ENCODE measurements at places on chromosomes 6 and 20.
A peak's percentile ranks its signal among the peaks of the same experiment; 100 is the strongest.

DNA sequence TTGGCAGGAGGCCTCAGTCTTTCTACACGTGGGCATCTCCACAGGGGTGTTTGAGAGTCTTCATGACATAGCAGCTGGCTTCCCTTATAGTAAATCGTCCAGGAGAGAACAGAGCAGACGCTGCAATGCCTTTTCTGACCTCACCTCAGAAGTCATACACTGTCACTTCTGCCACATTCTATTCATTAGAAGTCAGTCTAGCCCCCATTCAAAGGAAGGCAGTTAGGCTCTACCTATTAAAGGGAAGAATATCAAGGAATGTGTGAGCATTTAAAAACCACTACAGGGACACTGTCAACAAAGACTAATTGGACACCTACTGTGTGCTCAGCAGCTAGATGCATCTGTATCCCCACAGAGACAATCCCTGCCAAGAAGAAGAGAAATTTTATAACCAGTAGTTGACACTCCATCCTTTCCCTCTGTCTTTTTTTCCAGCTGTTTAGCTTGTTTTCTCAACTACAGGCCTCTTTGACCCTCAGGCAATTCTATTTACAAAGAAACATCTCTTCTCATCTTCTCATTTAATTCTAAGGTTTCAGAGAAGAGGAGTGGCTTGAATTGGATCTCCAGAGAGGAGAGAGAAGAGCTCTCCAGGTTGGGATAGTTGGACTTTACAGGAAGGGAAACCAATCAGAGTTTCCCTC, 18.6 kb downstream of the ARMC12 start:
- DNase-seq = no peak

- DNase-seq = no peak
Measured at GRCh38 chr20:11323816-11324215, 593.9 kb upstream of the BTBD3 start.

DNA sequence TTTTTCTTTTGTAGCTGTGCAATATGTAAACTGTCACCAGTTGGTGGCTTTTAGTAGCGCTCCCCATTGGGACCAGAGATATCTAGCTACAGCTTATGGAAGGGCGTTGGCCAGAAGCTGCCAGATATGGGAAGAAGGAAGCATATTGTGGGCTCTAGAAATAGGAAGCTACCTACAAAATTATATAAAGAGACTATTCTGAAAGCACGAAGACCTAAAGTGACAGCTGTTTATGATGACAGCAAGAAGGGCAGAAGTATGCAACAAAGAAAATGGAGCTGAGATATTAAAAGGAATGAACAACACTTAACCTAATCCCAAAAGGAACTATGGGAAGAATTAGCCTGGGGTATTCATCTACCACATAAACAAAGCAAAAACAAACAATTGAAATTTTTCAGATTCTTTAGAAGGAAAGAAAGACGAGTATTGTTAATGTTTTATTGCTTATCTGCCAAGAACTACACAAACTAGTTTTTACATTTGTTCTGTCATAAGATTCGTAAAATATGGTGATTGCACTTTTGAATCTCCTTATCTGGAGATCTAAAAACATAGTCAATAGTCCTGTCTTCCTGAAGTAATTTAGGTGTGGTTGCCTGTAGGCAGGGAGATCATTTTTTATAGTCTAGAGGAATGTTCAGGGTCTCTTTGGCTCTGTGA, 81.6 kb downstream of the NCOA7 start:
- DNase-seq = peak; percentile 94

- DNase-seq = no peak
Measured at GRCh38 chr6:4890627-4891026, 113.2 kb downstream of the RPP40 start.

GRCh38 chr20:25052255-25053194, 5.4 kb downstream of the ACSS1 start:
- no peak for DNase-seq

- no peak for DNase-seq
Measured at GRCh38 chr6:128070406-128070805, 169.5 kb upstream of the THEMIS start.

DNA sequence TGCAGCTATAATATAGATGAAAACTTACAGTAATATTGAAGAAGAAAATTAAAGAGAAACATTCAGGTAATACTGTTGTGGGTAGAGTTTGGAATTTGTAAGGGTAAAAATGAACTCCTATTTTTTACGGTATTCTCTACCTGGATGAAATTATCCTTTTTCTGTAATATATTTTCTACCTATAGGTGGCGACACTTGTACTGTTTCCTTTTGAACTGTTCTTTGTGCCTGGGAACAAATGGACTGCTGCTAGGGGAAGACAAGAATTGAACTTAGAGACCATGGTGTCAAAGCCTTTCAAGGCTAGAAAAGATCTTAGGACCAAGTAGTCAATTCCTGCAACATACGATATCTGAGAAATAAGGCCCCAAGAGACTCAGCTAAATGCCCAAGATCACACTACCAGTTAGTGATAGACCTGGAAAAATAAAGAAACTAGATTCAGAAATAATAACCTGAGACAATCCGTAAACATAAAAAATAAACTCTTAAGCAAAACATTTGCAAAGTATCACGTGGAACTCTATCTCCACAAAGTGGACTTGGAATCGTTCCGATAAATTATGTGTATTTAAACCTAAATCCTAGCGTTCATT, 383.8 kb downstream of the TFAP2A start:
- peak; percentile 42 for DNase-seq

GRCh38 chr20:25984933-25985332, 288.3 kb upstream of the ZNF337 start:
- peak; percentile 50 for DNase-seq

DNA sequence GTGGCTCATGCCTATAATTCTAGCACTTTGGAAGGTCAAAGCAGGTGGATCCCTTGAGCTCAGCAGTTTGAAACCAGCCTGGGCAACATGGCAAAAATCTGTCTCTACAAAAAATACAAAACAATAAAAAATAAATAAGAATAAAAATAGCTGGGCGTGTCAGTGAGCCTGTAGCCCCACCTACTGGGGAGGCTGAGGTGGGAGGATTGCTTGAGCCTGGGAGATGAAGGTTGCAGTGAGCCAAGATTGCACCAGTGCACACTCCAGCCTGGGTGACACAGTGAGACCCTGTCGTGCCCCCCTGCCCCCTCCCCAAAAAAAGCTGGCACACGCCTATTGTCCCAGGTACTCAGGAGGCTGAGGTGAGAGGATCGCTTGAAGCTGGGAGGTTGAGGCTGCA, 35.1 kb upstream of the SRPK1 start:
- peak; percentile 23 for DNase-seq

GRCh38 chr20:17958373-17959256, 10.0 kb downstream of the SNX5 start:
- DNase-seq = peak; percentile 93

- DNase-seq = no peak
Measured at GRCh38 chr20:5766085-5766764, 16.0 kb downstream of the SHLD1 start.

GRCh38 chr6:133396233-133396983, 155.3 kb downstream of the EYA4 start:
- peak; percentile 22 for DNase-seq

- no peak for DNase-seq
Measured at GRCh38 chr6:148395583-148396101, 53.0 kb downstream of the SASH1 start.

DNA sequence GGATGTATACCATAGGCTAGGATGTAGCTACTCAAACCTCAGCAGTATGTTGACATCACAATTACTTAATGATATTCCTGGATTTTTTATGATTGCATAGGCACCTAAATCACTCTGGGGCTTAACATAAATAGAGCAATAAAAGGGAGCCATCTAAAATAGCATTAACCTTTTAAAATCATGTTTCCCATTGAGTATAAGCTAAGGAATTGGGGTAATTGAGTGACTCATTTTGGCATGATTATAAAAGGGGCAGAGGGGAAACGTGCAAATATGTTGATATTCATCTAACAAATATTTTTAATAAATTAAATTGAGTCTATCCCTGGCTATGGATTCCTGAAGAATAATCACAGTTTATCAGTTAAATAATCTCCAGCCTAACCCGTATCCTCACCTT, 74.0 kb upstream of the ADGRF1 start:
- DNase-seq = no peak

GRCh38 chr6:48144021-48144420, 33.0 kb upstream of the PTCHD4 start:
- DNase-seq = peak; percentile 18

- DNase-seq = no peak
Measured at GRCh38 chr6:149220882-149221773, 96.4 kb upstream of the TAB2 start.

DNA sequence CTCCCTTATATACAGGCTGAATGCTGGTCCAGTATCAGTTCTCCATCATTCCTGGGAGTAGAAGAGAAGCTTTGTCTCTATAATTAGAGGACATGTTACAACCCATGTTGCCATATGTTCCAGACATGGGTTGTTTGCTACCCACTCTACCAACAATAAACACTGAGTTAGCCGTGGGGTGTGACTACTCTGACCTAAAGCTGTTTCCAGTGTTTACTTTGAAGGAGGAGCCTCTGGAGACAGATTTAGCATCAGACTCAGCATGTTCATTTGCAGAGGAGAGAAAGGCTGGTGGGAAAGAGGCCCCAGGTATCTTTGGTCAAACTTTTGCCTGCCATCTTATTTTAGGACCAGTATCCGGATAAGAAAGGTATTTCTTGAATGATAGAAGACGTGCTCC, 157.9 kb upstream of the SNX9 start:
- no peak for DNase-seq

GRCh38 chr6:357791-358341, 33.7 kb upstream of the IRF4 start:
- no peak for DNase-seq

DNA sequence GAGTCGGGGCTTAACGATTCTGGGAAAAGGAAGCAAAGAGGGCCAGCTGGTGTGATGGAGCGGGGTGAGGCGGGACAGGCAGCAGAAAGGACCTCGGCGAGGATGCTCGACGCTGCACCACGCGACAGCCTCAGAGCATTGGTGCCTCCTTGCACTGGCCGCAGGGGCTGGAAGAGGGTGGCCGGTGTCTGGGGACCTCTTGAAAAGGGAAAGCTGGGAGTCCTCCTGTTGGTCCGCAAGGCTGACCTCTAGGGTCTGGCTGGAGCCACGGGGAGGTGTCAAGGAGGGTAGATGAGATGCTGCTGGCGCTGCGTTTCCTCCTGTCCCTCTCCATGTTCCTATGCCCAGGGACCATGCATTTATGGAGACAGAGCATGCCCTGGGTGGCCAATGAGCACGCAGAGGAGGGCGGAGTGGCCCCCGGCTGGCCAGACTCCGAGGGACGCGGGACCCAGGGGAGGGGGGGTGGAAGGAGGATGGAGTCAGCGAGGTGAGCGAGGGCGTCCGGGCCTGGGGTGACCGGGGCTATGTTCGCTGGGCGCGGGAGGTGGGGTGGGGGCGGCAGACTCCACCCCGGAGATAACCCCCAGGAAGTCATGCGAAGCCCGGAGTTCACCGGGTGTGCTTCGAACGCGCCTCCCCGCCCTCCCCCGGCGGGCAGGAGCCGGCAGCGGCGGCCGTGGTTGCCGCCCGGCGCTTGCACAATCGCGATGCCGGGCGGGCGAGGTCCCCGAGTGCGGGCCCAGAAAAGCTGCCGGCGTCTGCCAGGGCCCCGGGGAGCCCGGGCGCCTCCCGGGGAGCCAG, at the start of gene CYP24A1:
Gene CYP24A1, minus strand, starts transcription at position 334 of the 804 bp plus-strand sequence. CDS start 407 bp downstream, outside the sequence.
- peak; percentile 43 for DNase-seq

GRCh38 chr6:164532198-164533044, 777.0 kb downstream of the C6orf118 start:
- no peak for DNase-seq

DNA sequence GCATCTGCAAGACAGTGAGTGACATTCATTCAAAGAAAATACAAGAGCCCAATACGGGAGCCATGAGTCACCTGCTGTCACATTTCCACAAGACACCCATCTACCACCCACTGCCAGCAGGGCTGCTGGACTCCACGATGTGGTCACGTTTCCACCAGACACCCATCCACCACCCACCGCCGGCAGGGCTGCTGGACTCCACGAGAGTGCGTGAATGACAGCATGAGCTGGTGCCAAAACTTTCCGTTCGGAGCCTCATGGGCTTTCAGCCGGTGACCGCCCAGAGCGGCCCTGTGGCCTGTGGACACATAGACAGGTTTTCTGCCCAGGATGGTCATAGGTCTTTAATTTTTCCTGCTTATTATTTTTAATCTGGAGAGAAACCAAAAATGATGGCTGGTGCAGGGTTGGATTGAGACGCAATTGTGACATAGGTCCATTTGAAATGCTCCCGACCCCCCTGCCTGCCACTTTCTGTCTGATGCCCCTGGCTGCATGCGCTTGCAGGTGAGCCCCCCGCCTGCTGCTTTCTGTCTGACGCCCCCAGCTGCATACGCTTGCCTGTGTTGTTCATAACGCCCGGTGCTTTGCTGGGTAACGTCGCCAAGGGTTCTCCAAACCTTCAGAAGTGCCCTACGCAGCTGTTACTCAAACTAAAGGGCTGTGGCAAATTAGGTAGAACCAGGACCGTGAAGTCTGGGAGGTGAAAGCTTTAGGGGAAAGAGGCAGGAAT, 59.1 kb upstream of the SMOC2 start:
- no peak for DNase-seq

DNA sequence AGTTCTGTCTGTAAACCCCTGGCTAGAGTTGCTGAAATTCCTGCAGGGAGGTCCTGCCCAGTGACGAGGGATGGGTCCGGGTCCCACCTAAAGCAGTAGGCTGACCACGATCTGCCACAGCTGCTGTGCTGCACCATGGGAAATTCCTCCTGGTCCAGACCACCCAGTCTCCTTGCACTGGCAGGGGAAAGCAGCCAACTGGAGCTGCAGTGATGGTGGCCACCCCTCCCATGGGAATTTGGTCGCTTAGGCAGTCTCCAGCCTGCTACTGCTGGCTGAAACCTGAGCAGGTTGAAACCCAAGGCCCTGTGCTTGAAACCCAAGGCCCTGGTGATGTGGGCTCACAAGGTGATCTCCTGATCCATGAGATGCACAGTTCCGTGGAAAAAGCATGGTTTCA, 23.9 kb upstream of the MOXD1 start:
- DNase-seq = no peak

DNA sequence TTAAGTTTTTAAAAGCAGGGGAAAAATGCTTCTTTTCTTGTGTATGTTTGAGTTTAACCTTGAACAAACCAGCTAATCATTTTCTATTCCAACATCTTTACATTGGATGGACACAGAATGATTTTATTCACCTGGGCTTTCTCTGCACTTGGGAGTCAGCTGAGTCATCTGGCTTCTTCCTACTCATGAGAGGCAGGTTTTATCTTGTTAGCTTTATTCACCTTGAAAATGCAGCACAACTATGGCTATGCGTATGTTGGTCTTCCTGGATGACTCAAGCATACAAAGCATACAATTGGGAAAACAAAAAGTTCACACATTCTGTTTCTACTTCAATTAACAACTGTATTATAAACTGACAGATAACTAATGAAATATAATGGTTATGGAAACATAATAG, 737.7 kb downstream of the FRK start:
- DNase-seq = no peak

- no peak for DNase-seq
Measured at GRCh38 chr6:88166493-88167351, 575 bp upstream of the CNR1 start.

All from hematopoietic multipotent progenitor cell treated with erythropoietin and hydrocortisone succinate and interleukin-3 and kit ligand, for 4 days (in vitro differentiated cells).